ENCODE measurements at places on chromosomes 16 and 17. TPM values are rescaled to one million over a fixed set of nuclear protein-coding genes. Genes with fewer than 3 reads are reported as not detected.

The ACSM2A gene
- 0.79 TPM for total RNA-seq

The PPM1E gene
- 0.07 TPM for total RNA-seq

The GJC1 gene
- 4.7 TPM for total RNA-seq

The EVI2A gene
- total RNA-seq = 31.9 TPM

The CA7 gene
- not detected for total RNA-seq

The PSMD12 gene
- total RNA-seq = 75.2 TPM

- DNase-seq = peak; percentile 30
- H3K4me3 ChIP-seq = no peak overlapping the region
- H3K4me1 ChIP-seq = peaks cover 8% of the 10 kb centered on the region
- H3K36me3 ChIP-seq = no peaks in the 10 kb centered on the region
- H3K27ac ChIP-seq = no peak overlapping the region
- H3K27me3 ChIP-seq = peaks cover 4% of the 10 kb centered on the region
These were observed 15.8 kb upstream of the CAVIN1 start for GRCh38 chr17:42438600-42439567.

- H3K27me3 ChIP-seq = no peaks in the 10 kb centered on the region
- H3K27ac ChIP-seq = no peak overlapping the region
- no peaks in the 10 kb centered on the region for H3K36me3 ChIP-seq
- H3K4me3 ChIP-seq = no peak overlapping the region
These were observed 9.5 kb downstream of the DEF8 start for GRCh38 chr16:89958068-89958467.

DNA sequence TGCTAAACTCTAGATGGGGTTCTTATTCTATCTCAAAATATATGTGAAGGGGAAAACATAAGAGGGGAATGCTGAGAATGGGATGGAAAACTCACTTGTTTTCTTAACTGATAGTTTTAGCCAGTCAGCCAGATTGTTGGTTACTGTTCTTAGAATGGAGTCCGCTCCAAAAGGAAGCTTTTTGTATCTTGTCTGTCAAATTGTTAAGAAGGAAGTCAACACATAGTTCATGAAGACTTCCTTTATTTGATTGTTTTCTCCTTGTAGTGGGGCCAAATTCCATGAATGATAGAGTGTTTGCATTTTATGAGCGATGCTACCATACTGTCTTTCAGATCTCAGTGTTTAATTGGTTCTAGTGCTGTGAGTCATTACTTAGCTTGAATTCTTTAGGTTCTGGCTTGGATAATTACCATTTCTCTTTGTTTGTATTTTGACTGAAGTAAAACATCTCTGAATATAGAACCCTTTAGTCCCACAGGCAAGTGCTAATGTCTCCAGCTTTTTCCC, 98.3 kb upstream of the GOT2 start:
- no peak for DNase-seq
- no peak overlapping the region for H3K27ac ChIP-seq
- H3K4me3 ChIP-seq = no peak overlapping the region
- H3K36me3 ChIP-seq = no peaks in the 10 kb centered on the region
- no peaks in the 10 kb centered on the region for H3K4me1 ChIP-seq
- H3K27me3 ChIP-seq = no peaks in the 10 kb centered on the region

DNA sequence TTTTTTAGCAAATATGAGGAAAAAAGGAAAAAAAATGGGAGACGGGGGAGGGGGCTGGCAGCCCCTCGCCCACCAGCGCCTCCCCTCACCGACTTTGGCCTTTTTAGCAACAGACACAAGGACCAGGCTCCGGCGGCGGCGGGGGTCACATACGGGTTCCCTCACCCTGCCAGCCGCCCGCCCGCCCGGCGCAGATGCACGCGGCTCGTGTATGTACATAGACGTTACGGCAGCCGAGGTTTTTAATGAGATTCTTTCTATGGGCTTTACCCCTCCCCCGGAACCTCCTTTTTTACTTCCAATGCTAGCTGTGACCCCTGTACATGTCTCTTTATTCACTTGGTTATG, 1.2 kb upstream of the TMEM88 start:
- peaks cover 32% of the 10 kb centered on the region for H3K4me1 ChIP-seq
- peak overlapping the region; percentile 76 for H3K27ac ChIP-seq
- no peak for DNase-seq
- peak overlapping the region; percentile 31 for H3K4me3 ChIP-seq
- H3K36me3 ChIP-seq = peaks cover 2% of the 10 kb centered on the region

GRCh38 chr16:54412037-54412436, 125.5 kb upstream of the IRX3 start:
- no peak overlapping the region for H3K4me3 ChIP-seq
- H3K27me3 ChIP-seq = peaks cover 12% of the 10 kb centered on the region
- H3K36me3 ChIP-seq = no peaks in the 10 kb centered on the region
- no peak overlapping the region for H3K27ac ChIP-seq

DNA sequence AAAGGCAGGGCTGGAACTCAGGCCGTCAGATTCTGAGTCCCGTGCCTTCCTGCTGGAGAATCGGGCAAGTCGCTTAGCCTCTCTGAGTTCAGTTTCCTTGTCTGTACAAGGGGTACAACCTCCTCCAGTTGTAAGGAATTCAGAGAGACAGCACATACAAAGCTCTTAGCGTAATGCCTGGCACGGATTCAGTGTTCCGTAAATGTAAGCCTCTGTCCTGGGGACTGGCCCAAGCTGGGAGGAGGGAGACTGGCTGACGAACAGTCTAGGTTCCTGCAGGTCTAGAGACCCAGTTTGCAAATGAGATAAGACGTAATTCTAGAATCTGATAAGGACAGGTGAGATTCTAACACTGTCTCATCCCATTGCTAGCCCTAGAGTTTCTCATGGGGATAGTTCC, 9.9 kb downstream of the METTL22 start:
- no peaks in the 10 kb centered on the region for H3K27me3 ChIP-seq
- no peak overlapping the region for H3K4me3 ChIP-seq
- no peak overlapping the region for H3K27ac ChIP-seq

DNA sequence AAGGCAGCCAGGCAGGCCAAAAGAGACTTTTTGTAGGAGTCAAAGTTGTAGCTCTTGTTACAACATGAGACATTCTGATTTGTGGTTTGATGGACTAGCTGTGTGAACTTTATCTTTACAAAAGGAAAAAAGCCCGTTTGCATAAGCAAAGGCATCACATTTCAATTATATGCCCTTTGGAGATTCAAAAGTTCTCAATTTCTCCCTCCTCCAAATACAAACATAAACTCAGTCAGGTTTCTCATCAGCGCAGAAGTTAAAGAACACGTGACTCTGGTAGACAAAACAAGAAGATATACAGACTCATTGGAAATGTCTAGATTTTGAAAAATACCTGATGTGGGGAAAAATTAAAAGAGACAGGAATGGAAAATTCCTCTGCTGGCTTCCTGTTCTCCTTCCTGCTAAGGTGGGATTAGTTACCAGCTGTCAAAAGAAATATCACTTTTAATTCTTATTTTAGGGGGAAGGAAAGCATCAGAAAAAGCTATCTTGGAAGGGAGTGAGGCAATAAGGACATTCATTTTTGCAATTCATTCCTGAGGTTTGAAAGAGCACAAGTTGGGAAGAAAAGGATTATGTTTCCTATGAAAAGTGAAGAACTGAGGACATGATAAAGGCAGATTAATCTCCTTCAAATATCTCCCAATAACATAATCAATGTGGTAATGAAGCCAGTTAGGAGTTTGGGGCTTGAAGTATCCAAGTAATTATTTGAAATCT, 4.6 kb upstream of the KCNJ16 start:
- H3K27ac ChIP-seq = no peak overlapping the region
- DNase-seq = no peak
- no peaks in the 10 kb centered on the region for H3K36me3 ChIP-seq

GRCh38 chr16:73017321-73017720, 30.6 kb downstream of the ZFHX3 start:
- no peak overlapping the region for H3K4me3 ChIP-seq
- H3K27me3 ChIP-seq = peaks cover 6% of the 10 kb centered on the region
- no peak overlapping the region for H3K27ac ChIP-seq
- no peak for DNase-seq
- no peaks in the 10 kb centered on the region for H3K36me3 ChIP-seq

GRCh38 chr17:30505868-30506417, 28.7 kb downstream of the GOSR1 start:
- DNase-seq = no peak
- H3K4me3 ChIP-seq = peak overlapping the region; percentile 6
- peak overlapping the region; percentile 84 for H3K27ac ChIP-seq
- H3K27me3 ChIP-seq = no peaks in the 10 kb centered on the region
- H3K4me1 ChIP-seq = peaks cover 8% of the 10 kb centered on the region
- H3K36me3 ChIP-seq = peaks cover 15% of the 10 kb centered on the region

DNA sequence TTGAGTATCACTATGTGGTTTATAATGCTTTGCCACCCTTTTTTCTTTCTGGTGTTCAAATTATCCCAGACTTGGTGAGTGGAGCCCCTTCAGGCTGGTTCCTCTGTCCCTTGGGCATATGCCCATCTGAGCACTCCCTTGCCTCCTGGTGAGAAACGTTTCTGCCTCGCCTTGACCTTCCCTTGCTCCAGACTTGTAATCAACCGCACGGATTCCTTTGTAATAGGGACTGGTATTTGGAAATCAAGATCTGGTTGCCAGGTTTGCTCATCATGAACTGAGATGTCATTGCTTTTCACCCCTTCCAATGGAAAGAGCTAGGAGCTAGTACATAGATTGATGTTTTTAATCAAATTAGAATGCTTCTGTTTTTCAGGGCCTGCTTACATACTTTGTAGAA, 43.7 kb downstream of the SEC14L1 start:
- peak overlapping the region; percentile 2 for H3K4me3 ChIP-seq
- peak overlapping the region; percentile 21 for H3K27ac ChIP-seq
- no peak for DNase-seq
- peaks cover 9% of the 10 kb centered on the region for H3K36me3 ChIP-seq
- no peaks in the 10 kb centered on the region for H3K27me3 ChIP-seq

DNA sequence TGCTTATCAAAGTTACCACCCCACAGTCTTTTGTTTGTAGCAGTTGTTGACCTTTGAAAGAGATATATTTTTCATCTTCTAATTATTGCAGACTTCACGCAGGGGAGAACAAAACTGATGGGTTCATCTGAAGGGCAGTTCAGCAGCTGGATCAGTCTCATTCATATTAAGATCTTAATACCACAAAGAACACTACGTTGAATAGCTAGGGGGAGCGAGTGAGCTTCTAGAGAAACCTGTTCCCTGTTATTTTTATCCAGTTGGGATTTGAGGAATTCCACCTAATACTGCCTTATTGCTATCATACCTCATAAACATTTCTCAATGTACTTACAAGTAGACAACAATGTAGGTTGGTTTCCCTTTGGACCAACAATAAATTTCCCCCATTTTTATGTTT, 306.1 kb upstream of the KIF2B start:
- H3K27me3 ChIP-seq = no peaks in the 10 kb centered on the region
- H3K27ac ChIP-seq = no peak overlapping the region
- peaks cover 2% of the 10 kb centered on the region for H3K36me3 ChIP-seq
- no peak overlapping the region for H3K4me3 ChIP-seq
- no peaks in the 10 kb centered on the region for H3K4me1 ChIP-seq

- no peak overlapping the region for H3K4me3 ChIP-seq
- no peak for DNase-seq
- H3K27me3 ChIP-seq = no peaks in the 10 kb centered on the region
- H3K4me1 ChIP-seq = no peaks in the 10 kb centered on the region
- H3K36me3 ChIP-seq = no peaks in the 10 kb centered on the region
These were observed 150.9 kb downstream of the HS3ST3B1 start for GRCh38 chr17:14451729-14452191.

GRCh38 chr16:53773881-53774280, 69.9 kb downstream of the FTO start:
- H3K27ac ChIP-seq = no peak overlapping the region
- no peak overlapping the region for H3K4me3 ChIP-seq
- no peak for DNase-seq
- H3K36me3 ChIP-seq = no peaks in the 10 kb centered on the region

DNA sequence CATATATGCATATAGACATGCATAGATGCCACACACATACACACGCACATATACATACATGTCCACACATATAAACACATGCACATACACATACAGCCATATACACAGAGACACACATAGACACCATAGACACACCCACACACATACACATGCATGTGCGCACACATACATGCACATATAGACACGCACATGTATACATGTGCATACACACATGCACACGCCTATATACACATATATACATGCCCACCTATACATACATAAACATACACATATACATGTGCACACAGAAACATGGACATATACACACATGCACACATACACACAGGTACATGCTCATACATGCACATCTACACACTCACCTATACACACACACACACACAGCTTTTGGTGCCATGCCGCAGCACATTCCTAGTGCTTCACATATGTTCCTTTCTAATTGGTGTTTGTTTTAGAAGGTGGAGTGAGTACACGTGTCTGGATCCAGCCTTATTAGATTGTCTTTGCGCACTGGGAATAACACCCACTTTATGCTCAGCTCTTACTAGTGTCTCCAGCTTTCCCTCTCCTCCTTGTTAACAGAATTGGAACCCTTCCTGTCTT, 198.0 kb downstream of the RPTOR start:
- peak overlapping the region; percentile 0 for H3K27ac ChIP-seq
- H3K36me3 ChIP-seq = peaks cover 6% of the 10 kb centered on the region
- H3K4me1 ChIP-seq = peaks cover 47% of the 10 kb centered on the region
- no peaks in the 10 kb centered on the region for H3K27me3 ChIP-seq

DNA sequence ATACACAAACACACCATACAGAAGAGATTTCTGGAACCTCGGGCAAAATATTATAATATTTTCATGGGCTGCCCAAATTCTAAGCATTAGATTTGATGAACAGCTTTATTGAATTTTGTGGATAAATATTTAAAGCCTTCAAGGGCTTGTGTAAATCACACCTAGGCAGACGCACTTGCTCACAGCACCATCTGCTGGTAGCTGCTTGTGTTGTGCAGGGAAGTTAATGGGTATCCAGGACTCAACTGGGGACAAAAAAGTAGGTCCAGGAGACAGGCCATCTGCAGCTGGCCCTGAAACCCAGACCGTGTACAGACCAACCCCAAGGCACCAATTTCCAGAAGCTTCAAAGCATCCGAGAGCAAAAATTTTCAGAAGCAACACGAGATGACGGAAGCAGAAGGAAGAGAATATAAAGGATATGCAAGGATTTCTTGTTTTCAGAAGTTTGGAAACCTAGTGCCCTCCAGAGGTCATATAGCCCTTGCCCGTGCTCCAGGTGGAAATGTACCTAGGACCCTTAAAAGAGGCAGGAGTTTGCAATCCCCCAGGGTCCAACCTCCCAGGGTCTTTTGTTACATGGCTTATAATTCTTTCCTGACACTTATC, 140.0 kb downstream of the CHD9NB start:
- no peaks in the 10 kb centered on the region for H3K36me3 ChIP-seq
- H3K27ac ChIP-seq = no peak overlapping the region
- DNase-seq = peak; percentile 38
- no peak overlapping the region for H3K4me3 ChIP-seq

DNA sequence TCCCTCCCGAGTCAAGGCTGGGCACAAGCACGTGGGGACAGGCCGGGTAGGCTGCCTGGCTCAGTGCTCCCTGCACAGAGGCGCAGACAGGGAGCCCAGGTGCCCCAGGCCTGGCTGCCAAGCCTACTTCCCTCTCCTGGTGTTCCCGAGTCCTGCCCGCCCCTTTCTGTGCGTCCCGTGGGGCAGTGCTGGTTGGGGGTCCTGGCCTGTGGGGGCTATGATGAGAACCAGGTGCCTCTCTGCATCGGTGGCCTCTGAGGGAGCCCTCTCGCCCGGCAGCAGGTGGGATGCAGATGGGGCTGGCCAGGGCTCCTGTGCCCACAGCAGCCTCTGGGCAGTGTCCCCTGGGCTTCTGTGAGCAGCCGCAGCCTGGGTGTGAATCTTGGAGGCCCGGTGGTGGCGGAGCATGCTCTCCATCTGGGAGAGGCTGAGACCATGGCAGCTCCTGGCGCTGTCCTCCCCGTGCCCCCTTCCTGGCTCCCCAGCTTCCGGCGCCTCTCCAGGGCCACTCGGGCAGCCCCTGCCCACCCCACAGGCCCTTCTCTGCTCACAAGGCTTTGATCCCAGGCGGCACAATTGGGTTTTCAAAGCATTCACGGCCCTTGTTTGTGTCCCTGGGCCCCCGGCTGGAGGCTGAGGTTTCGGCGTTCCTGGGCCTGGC, 7.2 kb downstream of the CENPX start:
- H3K4me1 ChIP-seq = peaks cover 6% of the 10 kb centered on the region
- no peak for DNase-seq
- no peak overlapping the region for H3K27ac ChIP-seq
- no peak overlapping the region for H3K4me3 ChIP-seq
